ENCODE measurements at places on chromosomes 7 and 10.
A peak's percentile ranks its signal among the peaks of the same experiment; 100 is the strongest.

DNA sequence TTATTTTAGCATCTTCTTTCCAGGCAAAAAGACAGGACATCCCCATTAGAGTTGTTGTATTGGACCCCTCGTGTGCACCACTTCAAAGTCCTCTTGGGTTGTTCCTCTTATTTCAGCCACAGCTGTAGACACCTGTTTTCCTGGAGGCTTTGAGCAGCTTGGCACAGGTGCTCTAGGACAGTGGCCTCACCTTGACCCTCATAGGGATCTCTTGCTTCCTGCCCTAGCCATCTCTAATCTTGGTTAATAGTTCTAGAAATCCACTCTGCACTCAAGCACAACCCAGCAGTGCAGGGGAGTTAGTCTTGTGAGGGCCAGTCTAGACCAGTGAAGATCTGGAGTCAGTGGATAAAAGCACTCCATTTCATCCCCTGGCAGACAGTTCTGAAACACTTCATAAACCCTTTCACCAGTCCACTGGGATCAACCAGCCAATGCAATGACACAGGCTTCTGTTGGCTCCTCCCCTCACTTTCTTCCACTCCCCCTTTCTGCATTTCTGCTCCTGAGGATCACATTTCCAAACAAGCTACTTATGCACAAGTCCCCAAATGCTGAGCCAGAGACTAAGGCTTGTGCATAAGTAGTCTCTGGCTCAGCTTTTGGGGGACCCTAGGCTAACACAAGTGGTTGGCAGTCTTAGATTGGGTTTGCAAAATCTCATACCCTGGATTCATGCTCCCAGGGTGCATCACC lies 131.5 kb upstream of the LAMB4 start:
- DNase-seq: no peak

- DNase-seq: no peak
Observed at GRCh38 chr10:18151356-18151890, 11.2 kb downstream of the CACNB2 start.

DNA sequence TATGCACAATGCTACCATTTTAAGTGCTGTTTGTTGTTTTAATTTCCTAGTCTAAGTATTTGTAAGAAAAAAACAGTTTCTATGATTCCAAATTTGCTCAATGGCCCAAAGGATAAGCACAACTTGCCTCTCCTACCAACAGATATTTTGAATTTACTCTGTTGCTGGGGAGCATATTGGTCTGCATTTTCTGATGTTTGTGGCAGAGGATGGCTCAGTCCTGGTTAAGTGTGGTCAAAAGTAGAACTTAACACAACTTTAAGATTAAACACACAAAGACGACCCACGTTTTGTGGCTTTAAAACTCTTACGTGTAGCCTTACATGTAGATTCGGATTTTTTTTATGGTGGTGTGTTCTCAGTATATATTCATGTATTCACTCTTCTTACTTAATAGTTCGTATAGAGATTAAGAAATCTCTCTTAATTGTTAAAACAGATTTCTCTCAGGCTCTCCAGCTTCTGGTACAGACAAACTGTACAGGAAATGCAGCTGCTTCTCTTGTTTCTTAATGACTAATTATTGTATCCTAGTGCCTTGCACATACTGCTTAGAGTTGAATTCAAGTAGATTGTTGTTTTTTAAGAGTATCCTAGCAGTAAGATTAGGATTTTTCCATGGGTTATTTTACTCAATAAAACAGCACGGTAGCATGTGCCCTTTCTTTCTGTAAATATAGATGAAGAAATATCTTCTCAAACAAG lies 86.2 kb downstream of the GPR85 start:
- DNase-seq: no peak

DNA sequence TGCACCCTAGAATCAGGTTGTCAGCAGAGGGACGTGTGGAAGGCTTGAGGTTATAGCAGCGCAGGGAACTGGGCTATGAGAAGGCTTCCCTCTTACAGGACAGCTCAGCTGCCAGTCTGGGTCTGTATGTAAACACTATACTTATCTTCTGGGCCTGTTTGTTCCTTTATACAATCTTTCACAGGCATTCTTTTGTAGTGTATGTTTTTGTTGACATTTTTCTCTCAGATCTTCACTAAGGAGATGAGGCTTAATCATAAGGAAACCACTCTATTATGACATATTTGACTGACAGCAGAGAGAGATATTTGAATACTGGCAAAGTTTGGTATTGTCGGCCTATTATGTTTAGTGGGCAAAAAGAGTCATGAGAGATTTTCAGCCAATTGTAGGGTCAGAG lies 929 bp downstream of the GBF1 start:
- DNase-seq: no peak

- DNase-seq: no peak
Observed at GRCh38 chr10:63717027-63717715, 196.0 kb downstream of the REEP3 start.

GRCh38 chr7:1941464-1942242 lies 271.6 kb downstream of the ELFN1 start:
- DNase-seq: no peak

DNA sequence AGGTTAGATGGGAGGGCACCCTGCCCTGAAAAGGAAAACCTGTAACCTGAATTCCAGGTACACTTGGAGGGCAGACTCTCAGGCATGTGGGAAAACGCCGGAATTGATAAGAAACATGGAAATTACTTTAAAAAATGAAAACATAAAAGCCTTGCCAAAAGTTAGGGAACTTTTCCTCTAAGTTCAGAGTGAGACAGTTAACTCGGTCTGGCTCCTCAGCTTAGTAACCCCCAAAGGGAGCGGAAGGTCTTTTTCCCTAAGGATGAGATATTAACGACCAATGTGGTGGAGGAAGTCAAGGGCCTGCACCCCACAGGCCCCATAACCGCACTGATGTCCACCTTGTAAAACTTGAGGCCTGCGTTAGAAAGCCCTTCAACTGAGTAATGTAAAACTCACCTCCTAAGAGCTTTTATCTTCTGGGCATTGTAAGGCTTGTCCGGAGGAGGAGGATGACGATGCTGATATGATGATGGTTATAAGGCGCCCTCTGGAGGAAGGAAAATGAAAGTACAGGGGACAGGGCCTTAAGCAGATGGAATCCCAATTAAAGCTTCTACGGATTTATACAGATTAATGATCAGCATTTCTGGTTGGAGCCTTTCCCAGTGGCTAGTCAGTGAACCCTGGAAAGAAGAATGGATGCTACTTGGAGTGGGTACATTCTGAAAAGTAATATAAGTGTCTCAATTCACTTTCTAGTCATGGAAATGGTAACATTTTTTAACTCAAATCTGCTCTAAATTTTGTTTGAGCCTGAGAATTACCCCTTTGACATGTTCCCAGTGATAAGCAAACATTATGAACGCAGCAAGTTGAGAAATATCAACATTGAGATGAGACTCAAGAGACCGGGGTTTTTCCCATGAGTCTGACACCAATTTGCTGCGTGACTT lies 694 bp downstream of the COL1A2 start:
- peak; percentile 67 for DNase-seq

DNA sequence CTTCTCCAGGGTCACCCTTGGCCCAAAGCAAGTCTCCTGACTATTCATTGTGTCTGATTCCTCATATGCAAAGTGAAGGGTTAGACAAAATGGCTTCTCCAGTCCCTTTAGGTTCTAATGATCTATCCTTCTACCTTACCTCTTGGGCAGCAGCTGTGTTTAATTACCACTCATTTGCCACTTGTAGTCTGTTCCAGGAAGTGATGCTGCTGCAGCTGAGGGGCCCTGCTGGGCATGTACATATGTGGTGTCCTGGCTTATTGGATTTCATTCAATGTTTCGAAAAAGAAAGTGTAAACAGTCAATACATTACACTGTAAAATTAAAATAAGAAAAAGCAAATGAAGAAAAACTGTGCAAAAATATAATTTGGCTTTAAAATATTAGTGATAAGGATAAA lies 36.6 kb downstream of the SCIN start:
- DNase-seq: no peak

- DNase-seq: peak; percentile 64
Observed at GRCh38 chr7:14761510-14762296, 140.8 kb downstream of the DGKB start.

DNA sequence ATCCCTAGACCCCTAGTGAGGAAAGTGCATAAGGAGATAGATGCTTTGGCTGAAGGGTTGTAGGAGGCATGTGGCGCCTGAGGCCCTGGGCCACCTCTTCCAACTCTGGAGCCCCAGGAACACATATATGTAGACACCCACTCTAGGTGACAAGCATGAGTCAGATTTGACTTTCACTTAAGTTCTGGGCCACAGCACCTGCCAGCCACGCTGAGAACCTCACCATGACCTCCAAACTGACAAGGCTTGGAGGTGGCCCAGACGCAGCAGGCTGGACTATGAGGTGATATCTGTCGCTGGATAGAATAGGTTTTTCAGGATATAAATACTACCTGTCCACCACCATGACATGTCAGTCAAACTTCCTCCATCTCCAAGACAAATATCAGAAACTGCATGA lies 894.0 kb upstream of the ZNF722 start:
- DNase-seq: no peak

DNA sequence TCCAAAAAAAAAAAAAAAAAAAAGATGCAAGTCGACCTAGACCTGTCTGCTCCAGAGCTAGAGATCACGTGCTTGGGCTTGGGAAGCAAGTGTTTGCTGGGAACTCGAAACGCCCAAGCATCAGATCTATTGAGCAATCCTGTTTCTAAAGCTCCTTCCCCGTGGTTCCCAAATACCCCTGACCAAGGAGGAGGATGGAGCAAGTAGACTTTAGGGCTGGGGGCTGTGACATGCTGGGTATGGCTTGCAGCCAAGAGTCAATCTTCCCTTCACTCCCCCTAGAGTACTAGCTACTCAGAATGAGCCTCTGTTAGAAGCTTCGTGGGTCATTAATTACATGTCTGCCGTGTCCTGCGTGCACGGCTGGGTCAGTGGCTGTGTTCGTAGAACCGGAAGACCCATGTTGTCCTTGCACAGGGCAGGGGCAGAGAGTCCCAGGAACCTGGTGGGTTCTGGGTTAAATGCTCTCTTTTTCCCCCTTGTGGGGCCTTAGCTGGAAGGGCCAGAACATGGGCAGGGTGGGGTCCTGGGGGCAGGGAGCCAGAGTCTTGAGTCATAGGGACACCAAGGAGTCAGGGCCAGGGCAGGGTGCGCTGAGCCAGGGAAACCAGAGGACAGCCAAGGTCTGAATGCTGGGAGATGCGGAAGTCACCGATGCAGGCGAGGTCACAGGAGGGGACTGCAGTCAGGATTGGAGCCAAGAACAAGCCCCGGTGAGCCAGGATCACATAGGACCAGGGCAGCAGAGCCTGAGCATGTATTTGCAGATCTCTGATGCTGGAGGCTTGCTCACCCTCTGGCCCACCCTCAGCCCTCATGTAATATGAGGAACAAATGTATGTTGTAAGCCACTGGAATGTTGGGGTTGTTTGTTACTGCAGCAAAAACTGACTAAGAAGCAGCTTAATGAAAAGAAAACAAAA lies 34.6 kb upstream of the TPST1 start:
- DNase-seq: no peak

- no peak for DNase-seq
Observed at GRCh38 chr10:74058071-74058470, 60.2 kb downstream of the VCL start.

DNA sequence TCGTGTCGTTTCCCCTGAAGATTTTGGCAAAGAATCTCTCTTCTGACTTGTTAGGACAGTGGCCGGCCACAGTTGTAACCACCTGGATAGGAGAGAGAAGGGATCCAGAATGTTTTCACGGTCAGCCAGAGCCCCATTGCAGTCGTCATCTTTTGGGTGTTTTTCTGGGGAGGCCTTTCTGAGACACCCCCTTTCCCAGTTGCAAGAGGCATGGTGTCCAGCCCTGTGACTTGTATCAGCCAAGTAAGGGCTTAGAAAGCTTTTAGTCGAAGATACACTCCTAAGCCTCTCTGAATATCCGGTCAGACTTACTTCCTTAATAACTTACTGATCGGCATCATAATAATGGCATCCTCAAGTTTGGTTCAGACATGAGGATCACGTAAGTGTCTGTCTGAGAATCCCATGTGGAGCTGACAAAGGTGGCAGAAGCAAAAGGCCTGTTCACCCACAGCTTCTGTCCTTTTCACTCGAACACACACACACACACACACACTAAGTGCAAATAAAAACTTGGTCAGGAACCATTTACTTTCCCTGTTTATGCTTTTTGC lies 435.7 kb upstream of the GALNT17 start:
- no peak for DNase-seq

DNA sequence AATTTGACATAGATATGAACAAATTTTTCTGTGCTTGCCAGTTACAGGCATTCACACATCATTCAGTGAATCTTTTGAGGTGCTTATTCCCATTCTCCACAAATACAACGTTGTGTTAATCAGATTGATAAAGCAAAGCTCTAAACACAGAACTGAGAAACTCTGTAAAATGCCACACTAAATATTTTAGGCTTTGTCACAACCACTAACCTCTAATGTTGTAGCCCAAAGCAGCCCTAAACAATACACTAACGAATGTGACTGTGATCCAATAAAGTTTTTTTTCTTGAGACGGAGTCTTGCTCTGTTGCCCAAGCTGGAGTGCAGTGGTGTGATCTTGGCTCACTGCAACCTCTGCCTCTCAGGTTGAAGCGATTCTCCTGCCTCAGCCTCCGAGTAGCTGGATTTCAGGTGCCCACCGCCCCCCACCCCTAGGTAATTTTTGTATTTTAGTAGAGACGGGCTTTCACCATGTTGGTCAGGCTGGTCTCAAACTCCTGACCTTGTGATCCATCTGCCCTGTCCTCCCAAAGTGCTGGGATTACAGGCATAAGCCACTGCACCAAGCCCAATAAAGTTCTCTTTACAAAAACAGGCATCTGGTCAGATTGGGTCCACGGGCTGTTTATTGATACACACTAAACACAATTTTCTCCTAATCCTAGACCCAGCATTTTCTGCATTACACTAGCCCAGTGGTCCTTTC lies 6.9 kb downstream of the CYCS start:
- DNase-seq: no peak

- no peak for DNase-seq
Observed at GRCh38 chr7:5630670-5631069, 150.8 kb downstream of the RNF216 start.

DNA sequence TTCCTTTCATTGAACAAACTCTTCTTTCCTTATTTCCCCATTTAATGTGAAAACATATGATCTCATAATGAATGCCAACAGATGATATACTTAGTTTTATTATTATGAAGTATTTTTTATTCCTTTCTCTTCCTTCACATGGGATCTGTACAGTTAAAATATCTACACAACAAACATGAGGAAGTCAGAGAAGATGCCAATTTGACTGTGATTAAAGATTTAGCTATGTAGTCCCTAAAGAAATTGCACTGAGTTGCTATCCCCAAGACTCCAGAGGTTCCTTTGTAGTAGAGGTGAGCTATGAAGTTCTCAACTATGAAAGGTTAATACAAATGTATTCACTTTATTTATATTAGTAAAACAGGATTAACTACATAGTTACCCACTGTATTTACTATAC lies 60.6 kb upstream of the LRRN3 start:
- no peak for DNase-seq

DNA sequence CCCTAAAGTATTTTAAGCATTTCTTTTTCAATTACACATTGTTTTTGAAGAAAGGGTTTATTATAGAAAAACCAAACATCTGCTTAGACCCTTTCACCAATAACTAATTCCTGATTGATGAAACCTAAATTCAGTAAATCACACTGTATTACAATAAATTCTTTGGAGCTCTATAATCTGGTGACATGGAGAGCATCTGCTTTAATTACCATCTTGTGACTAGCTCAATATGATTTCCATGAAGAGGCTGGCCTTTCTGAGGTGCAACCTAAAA lies 9.7 kb downstream of the HYCC1 start:
- DNase-seq: no peak
